ENCODE measurements at places on chromosomes 16 and 17. TPM values are rescaled to one million over a fixed set of nuclear protein-coding genes. Genes with fewer than 3 reads are reported as not detected.

DNA sequence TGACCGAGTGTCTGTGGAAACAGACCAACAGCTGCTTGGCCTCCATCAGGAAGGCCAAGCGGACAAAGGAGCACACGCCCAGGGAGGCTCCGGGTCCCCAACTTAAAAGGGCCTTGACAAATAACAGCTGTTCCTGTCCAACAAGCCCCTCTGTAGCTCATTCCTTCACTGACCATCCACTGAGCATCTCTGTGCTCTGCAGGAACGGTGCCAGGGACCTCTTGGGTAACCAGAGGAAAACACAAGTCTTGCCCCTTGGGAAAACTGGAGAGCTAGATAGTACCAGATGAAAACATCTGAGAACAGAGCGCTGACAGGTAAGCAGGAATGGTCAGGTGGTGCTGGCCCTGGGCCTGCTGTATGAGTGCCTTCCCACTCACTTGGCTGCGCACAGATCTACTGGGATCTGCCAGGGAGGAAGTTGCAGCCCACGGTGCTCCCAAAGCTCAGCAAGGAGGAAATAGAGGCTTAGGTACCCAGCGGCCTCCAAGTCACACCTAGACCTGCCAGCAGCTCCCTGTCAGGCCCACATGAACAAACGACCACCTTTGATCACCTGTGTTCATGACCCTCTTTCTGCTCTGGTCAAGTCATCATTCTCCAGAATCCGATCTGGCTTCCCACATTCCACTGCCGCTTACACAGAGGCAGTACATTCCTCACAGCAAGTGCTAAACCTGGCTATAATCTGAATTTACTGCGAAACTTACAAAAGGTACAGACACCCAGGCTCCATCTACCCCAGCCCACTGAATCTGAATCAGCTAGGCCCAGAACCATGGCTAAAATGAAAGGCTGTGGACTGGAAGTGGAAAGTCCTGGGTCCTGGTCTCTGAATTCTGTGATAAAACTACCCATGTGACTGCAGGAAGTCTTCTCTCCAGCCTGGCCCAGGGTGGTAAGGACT is 12.5 kb downstream of the DCAKD start:
- H3K27me3 ChIP-seq: no peaks in the 10 kb centered on the region
- peaks cover 16% of the 10 kb centered on the region for H3K4me1 ChIP-seq
- H3K36me3 ChIP-seq: peaks cover 16% of the 10 kb centered on the region
- H3K27ac ChIP-seq: no peak overlapping the region
- DNase-seq: no peak

GRCh38 chr16:27208081-27208680 is 4.9 kb downstream of the KDM8 start:
- no peak overlapping the region for H3K4me3 ChIP-seq
- peaks cover 13% of the 10 kb centered on the region for H3K4me1 ChIP-seq
- no peak overlapping the region for H3K27ac ChIP-seq
- no peaks in the 10 kb centered on the region for H3K27me3 ChIP-seq

DNA sequence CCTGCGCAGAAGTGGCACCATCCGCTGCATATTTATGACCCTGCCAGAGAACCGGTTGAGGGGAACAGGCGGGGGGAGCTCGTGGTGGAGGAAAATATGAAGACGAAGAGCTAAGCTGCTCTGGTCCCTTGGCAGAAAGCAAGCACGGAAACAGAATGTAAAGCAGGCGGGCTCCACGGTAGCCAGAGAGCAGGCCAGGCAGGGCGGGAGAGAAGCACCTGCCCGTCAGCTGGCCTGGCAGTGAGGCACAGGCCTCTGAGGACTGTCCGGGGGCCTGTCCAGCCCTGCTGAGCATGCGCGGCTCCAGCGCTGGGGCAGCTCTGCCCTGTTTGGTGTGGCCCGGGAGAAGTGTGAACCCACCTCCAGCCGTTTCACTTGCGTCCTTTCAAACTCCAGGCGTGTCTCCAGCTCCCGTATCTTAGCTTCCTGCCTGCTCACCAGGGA is 46.7 kb downstream of the PIPOX start:
- no peaks in the 10 kb centered on the region for H3K27me3 ChIP-seq
- H3K4me3 ChIP-seq: no peak overlapping the region
- DNase-seq: no peak
- no peak overlapping the region for H3K27ac ChIP-seq
- peaks cover 55% of the 10 kb centered on the region for H3K36me3 ChIP-seq
- no peaks in the 10 kb centered on the region for H3K4me1 ChIP-seq

DNA sequence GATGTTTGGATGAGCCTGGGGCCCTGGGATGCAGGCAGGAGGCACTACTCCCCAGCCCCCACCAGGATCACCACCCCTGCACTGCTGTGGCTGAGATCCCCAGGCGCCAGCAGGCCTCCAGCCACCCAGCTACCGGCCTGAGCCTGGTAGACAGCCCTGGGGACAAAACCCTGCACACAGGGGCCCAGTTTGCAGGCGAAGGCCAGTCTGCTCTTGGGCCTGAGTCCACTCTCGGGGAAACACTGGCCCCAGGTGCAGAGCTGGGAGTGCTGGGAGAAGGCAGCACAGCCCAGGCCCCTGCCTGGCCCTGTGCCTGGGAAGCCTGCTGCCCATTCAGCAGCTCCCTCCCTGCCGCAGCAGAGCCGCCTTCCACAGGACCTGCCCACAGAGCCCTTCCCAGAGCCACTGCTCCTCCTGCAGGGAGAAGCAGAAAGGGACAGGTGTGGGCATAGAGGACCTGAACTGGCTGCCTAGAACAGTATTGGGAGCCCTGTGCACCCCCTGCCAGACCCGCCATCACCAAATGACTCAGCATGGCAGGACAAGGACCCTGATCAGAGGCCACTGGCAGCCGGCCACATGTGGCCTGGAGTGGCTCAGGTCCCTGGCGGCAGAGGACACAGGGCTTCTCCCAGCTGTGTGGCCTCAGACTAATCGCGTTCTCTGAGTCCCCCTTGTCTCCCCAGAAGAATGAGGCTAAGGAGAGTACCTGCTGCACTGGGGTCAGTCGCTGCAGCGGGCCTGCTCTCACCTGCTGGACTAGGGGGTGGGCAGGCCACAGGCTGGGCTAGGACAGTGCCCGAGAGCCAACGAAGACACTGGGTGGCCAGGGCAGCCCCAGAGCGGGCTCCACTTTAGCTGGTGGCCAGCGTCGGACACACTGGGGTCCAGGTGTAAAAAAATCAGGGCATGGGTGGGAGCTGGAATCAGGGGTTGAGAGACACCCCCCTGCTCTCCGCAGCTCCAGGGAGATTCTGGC is 10.7 kb downstream of the MSRB1 start:
- peaks cover 2% of the 10 kb centered on the region for H3K4me1 ChIP-seq
- H3K27me3 ChIP-seq: no peaks in the 10 kb centered on the region
- H3K27ac ChIP-seq: no peak overlapping the region
- no peaks in the 10 kb centered on the region for H3K36me3 ChIP-seq

DNA sequence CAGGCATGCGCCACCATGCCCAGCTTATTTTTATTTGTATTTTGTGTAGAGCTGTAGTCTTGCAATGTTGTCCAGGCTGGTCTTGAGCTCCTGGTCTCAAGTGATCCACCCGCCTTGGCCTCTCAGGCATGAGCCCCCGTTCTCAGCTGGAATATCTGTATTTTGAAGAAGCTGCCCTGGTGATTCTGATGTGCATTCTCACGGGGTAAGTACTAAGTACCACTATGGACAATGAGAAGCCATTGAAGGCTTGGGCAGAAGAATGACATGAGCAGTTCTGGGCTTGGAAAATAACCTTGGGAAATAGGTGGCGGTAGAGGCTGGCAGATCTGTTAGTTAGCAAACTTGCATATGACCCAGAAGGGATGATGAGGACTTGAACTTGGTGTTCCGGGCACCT is 15.6 kb upstream of the NKD1 start:
- no peak for DNase-seq
- peaks cover 8% of the 10 kb centered on the region for H3K27me3 ChIP-seq
- H3K4me1 ChIP-seq: no peaks in the 10 kb centered on the region
- no peak overlapping the region for H3K27ac ChIP-seq
- no peaks in the 10 kb centered on the region for H3K36me3 ChIP-seq

GRCh38 chr16:72905581-72905980 is 142.3 kb downstream of the ZFHX3 start:
- no peak for DNase-seq
- no peaks in the 10 kb centered on the region for H3K4me1 ChIP-seq
- no peaks in the 10 kb centered on the region for H3K36me3 ChIP-seq
- no peak overlapping the region for H3K4me3 ChIP-seq

Gene TRIM72
- total RNA-seq: 0.11 TPM

Gene MOSMO
- 12.0 TPM for total RNA-seq

Gene MARVELD3
- not detected for total RNA-seq

Gene SNAI3
- total RNA-seq: 2.3 TPM

Gene CCL2
- not detected for total RNA-seq

Gene C16orf86
- 1.8 TPM for total RNA-seq

Gene EPN3
- not detected for total RNA-seq
